NCI-H2081 treated with DMSO at 0.1 percent for 48 hours (cell line): ENCODE measurements at places on chromosomes 2 and 18.

DNA sequence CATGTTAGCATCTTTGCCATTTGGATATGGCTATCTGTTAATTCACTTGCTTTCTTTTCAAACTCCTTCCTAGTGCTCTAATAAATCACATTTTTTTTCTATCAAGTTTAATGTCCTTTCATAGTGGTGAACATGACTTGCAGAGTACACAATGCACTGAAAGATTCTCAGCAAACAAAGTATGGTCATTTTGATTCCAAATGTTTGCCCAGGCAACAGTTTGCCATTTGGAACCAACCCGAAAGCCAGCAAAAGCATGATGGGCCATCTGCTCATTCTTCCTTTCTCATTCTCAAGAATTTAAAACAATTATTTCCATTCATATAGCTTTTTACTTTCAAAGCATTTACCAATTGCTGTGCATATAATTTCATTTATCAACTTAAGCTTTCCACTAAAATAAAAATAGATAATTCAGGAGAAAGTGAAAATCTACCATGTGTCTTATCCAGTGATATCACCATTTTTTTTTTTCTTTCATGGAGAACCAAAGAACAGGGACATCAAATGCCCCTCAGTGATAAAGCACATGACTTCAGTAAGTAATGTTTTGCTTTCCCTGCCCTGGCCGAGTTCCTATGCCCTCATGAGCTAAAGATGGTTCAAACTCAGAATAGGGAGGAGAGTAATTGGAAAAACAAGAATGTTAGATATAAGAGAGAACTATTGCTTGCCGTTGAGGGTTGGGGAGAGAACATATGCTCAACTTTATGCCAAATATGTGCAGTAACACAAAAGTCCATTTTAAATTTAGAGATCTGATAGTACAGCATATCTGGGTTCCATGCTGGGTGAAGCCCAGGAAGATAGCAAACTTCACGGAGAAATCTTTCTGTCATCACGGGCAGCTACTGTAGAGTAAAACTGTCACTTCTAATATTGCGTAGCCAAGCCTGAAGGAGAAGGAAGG is 62.1 kb downstream of the HNMT start:
- DNase-seq, result no peak

- no peak for DNase-seq
These were observed 97.2 kb upstream of the TEX51 start for GRCh38 chr2:126801473-126801872.

GRCh38 chr2:232666051-232666805 is 30.9 kb upstream of the GIGYF2 start:
- DNase-seq, result no peak

DNA sequence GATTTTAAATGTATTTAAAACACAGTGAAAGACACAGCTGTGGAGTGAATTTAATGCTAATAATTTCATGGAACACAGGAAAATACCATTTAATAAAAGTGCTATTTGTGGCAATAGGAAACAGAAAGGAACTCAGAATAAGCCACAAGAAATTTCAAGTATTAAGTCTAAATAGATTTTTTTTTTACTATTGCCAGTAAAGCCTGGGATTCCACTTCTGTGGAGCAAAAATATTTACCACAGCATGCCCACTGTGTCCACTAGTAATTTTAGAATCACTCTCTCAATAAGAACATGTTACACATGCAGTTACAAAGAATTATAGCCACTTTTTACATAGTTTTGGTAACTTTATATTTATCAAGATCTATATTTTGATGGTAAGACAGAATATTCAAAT is 17.2 kb downstream of the KCTD18 start:
- DNase-seq, result no peak

DNA sequence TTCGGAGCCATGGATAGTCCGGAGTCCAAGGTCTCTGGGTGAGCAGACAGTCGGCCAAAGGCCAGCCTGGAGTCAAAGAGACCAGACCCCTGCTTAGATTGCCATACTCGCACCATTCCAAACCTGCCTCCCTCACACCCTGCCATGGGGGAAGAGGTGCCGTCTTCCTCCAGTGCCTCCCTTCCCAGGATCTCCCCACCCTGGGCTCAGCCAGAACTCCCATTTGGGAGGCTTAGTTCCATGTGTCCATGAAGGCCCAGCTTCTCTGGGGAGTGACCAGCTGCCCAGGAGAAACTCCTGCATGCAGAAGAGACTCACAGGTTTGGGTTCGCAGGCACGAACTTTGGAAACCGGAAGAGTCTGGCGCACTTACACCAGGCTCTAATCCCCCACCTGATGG is 21.7 kb downstream of the IGFBP5 start:
- no peak for DNase-seq
